RPMI7951 (cell line): ENCODE measurements at places on chromosomes 3 and 15. TPM values are rescaled to one million over a fixed set of nuclear protein-coding genes. Genes with fewer than 3 reads are reported as not detected.

DNA sequence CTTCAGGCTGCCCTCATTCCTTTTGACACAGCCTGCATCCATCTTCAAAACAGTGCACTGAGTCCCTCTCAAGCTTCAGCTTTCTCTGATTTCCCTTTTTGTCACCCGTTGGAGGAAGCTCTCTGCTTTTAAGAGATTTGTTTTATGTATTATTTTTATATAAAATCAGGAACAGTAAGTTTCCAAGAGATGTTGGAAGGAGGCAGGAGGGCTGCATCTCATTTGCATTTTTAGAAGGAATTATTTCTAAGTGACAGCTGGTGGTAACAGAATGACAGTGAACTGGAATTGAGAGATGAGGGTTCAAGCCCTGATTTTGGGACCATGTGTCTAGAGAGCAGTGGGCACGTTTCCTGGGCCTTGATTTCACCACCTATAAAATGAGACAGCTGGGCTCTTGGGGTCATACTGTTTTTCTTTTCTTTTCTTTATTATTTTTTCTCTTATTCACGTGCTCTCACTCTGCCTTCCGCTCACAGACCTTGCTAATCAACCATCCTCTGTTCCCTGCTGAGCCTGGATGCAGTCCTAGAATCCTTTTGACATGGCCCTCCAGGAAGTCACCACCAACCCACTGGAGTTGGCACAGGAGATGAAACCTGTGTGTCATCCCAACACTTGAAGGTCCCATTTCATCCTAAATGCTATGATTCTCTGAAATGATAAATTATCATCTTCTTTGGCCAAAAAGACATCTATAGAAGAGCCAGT lies 148.6 kb downstream of the CACNA2D3 start:
- no peak for DNase-seq

DNA sequence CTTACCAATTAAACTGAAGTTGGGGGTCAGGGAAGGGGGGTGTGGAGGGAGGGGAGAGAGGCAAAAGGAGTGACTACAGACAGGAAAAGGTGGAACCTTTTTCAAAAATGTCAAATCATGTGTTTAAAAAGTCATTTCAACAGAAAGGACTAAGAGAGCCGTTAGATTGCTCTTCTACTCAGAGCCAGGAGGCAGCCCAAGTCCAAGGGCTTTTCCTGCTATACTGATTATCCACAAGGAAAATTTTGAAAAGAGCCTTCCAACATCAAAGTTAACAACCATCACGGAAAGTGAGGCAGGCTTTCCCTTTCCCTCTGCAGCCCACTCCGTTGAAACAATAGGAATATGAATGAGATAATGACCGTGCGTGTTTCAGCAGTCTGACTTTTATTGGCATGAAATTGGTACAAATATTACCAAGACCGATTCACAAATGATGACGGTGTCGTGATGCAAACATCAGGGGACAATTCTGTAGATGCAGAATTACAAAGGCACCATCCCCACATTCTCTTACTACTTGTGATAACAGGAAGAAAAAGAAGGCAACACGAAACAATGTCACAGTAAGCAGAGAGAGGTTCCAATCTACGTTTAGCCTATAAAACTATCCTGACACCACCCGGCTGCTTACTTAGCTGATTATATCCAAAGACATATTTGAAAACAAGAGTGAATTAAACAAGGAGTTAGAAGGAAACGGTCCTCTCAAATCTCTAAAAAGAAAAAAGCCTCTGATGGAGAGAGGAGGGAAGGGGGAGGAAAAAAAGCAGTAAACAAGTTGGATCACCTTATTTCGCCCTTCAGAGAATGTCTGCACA lies 453.7 kb downstream of the FOXP1 start:
- peak; percentile 42 for DNase-seq

- no peak for DNase-seq
Measured at GRCh38 chr3:185767002-185767688, 57.7 kb downstream of the IGF2BP2 start.

DNA sequence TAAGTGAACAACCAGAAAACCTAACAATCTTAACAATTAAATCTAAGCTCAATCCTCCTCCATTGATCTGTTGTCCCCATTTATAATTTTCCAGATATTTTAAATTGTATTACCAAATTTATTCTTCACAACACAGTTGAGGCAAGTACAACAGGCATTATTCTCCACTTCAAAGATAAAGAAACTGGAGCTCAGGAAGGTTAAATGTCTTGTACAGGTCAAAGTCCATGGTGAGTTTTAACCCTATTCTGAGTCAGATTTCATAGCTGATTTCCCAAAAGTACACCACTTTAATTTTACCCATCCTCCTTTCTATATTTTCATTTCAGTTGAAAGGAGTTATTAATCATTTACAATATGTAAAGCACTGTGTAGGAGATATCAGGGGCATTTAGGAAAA lies 112.2 kb downstream of the FBXL22 start:
- DNase-seq: no peak

DNA sequence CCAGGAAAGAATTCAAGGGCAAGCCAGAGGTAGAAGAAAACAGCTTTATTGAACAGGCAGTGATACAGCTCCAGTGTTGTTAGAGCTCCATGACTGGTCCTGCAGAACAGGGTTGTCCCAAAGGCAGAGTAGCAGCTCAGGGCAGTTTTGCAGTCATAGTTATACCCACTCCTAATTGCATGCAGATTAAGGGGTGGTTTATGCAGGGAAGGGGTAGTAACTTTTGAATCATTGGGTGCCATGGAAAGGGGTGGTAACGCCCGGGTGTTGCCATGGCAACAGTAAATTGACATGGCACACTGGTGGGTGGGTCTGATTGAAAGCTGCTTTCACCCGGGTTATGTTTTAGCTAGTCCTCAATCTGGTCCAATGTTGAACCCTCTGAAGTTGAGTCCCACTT lies 9.7 kb upstream of the RAB6B start:
- no peak for DNase-seq

- no peak for DNase-seq
Measured at GRCh38 chr15:63491979-63492378, 12.4 kb upstream of the USP3 start.

GRCh38 chr3:100103558-100104441 lies 10.5 kb downstream of the FILIP1L start:
- peak; percentile 83 for DNase-seq

DNA sequence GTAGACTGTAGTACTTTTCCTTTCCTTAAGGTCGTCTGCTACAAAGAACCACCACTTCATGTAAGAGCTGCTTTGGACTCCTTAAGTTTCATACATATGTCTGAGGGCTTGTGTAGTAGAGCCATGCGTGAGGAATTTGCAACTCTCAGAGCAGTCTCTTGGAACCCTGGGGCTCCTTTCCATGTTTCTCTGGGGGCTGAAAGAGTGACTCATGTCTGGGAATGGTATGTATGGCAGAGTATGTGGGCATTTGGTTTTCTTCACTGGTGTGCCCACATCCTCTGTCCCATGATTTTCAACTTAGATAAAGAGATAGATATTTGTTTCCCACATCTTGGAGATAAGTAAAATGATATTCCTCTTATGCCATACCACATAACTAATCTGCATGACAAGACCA lies 20.6 kb upstream of the RBM5 start:
- DNase-seq: peak; percentile 97

HTR3C gene
- not detected in 2 replicates for total RNA-seq

DLG1 gene
- total RNA-seq: 97.2 and 104 TPM in 2 replicates

DNA sequence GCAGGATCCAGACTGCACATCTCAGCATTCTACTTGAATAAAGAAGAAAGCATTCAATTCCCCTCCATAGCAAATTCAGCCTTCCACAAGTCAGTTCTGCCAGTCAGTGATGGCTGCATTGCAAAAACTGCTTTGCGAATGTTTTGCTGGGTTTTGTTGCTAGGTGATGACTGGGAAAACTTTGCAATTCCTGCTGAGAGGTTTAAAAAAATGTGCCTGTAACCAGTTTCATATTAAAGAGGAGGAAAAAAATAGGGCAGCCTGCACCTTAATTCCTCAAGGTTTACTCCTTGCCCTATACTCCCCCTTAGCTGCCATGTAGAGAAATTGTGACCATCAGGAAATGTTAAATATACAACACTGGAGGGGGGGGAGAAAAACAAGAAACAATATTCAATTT lies 225.6 kb upstream of the ATP11B start:
- no peak for DNase-seq
